HT1080 (cell line): ENCODE measurements at places on chromosomes 3 and 15. TPM values are rescaled to one million over a fixed set of nuclear protein-coding genes. Genes with fewer than 3 reads are reported as not detected.

DNA sequence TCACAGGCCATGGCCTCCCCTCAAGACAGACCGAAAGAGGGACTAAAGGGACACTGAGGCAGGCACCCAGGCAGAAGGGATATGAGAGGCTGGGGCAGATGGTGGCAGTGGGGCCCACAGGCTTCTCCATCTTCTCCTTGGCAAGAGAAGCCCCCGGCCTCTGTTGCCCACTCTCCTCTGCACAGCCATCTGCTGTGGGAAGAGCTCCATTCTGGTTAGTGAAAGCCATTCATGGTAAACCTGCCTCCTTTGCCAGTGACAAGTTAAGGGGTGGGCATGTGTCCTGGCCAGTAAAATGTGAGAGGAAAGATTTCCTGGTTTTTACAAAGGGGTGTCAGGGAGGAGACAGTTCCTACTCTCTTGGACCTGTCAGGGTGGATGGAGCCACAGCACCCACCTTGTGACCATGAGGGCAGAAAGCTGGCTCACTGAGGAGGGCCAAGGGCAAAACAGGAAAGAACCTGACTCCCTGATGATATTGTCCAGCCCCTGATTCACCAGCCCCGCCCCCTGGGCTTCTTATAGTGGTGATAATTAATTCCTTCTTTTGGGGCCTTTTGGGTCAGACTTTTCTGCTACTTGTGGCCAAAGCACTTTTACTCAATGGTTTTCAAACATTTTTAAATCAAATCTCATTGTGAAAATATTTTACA lies 130.4 kb upstream of the SMAD3 start:
- no peak for DNase-seq

DNA sequence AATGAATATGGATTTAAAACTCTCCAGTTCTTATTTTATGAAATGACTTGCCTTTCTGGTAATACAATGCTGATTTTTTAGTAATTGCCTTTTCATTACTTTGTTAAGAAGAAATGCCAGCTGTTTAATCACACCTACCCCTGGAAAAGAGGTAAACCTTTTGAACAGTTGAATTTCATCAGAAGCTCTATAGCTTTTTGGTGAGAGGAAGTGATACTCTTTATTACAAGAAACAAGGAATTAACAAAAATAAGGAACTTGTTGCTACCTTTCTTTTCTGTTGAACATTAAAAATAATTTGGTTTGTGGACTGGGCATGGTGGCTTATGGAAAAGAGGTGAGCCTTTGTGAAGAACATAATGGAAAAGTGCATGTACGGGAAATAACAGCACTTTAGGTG lies 19.7 kb downstream of the BLOC1S6 start:
- no peak for DNase-seq

- no peak for DNase-seq
Measured at GRCh38 chr3:150588027-150588830, 14.9 kb upstream of the SELENOT start.

DNA sequence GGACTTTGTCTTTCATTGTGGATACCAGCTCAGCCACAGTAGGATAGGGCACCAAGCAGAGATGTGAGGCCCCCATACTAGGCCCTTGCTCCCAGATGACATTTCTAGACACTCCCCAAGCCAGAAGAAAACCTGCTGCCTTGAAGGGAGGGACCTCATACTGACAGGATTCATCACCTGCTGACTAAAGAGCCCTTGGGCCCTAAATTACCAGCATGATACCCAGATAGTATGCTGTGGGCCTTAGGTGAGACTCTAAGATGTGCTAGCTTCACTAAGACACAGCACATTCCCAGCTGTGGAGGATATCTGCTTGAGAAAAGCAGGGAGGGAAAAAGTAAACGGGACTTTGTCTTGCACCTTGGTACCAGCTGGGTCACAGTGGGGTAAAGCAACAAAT lies 324.0 kb downstream of the TBL1XR1 start:
- DNase-seq: no peak

DNA sequence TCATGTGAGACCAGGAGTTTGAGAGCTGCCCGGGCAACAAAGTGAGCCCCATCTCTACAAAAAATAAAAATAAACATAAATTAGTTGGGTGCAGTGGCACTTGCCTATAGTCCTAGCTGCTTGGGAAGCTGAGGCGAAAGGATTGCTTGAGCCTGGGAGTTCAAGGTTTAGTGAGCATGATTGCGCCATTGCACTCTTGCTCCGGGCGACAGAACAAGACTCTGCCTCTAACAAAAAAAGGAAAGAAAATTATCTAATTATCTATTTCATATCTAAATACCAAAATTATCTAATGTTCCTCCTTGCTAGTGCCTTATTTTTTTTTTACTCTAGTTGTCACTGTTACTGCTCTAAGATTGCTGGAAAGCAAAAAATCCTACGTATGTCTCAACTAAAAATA lies 16.7 kb upstream of the PAK6 start:
- no peak for DNase-seq

- DNase-seq: no peak
Measured at GRCh38 chr3:171757361-171758034, 52.8 kb downstream of the PLD1 start.

- peak; percentile 84 for DNase-seq
Measured at GRCh38 chr3:196179380-196180308, 31.6 kb downstream of the ZDHHC19 start.

GRCh38 chr3:20040548-20041196 lies 426 bp downstream of the KAT2B start:
- DNase-seq: peak; percentile 66

DNA sequence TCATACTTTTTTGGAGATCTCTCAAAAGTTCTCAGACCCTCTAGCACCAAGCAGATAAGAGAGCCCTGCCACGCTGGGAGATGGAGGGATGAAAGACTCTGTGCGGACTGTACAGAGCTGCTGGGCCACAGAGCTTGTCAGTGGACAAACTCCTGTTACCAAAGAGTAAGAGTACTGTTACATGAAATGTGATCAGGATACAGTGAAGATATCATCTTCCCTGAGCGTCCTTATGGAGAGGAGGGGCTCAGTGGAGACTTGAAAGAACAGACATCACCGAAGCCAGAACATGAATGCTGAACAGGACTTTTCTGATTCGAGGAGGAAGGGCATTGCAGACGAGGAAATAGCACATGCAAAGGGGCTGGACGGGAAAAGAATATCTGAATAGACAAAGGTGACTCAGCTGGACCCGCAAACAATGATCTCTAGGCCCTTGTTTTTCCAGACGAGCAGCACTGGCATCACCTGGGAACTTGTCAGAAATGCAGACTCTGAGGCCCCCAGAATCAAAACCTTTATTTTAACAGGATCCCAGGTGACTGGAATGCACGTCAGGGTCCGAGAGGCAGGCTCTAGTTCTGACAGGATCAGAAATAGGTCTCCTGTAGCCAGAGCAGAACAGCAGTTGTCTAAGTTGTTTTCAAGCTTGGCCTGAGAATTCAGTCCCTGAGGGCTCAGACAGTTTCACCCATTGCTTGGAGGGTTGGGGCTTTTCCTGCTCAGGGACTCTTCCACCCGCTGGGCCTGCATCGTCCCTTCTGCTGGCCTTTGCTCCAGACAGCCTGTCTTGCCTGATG lies 277.9 kb downstream of the RPLP1 start:
- no peak for DNase-seq

Gene MNS1
- 3.0 TPM in 2 replicates for total RNA-seq

Gene COLQ
- 0.27 TPM in 1 of 2 replicates, not detected in the other for total RNA-seq
